ENCODE measurements at places on chromosomes 2 and 18.

DNA sequence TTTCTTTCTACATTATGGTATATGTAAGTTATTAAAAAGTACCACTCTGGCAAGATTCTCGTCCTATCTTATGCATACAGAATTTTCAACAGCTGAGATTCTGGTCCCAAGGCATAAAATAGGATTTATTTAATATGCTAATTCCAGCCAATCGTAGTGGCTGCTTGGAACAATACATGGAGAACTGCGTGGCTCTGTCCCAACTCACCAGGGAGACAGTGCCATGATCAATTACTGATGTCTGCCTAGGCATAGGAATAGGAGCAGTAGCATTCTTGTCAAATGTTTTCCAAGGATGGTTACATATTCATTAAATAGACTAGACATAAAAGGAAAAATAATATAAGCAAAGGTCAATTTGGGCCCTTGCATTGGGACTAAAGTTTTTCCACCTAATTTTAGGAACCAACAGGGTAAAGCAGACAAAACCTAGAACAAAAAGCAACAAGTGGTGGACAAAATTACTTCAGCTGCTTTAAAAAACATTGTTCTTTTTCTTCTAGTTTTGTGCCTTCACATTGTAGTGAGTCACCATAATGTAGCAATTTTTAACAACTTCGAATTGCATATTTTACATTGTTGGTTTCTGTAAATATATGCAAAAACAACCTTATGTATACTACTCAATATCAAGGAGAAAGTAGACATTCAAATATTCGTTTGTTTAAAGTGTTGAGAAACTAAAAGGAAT is 232.8 kb upstream of the ATP5MC3 start:
- DNase-seq: no peak

GRCh38 chr18:67969458-67969857 is 452.9 kb upstream of the DSEL start:
- DNase-seq: no peak

- DNase-seq: peak; percentile 2
Measured at GRCh38 chr2:65554765-65555591, 122.6 kb upstream of the SPRED2 start.

- DNase-seq: no peak
Measured at GRCh38 chr2:62686012-62686685, 19.4 kb upstream of the EHBP1 start.

DNA sequence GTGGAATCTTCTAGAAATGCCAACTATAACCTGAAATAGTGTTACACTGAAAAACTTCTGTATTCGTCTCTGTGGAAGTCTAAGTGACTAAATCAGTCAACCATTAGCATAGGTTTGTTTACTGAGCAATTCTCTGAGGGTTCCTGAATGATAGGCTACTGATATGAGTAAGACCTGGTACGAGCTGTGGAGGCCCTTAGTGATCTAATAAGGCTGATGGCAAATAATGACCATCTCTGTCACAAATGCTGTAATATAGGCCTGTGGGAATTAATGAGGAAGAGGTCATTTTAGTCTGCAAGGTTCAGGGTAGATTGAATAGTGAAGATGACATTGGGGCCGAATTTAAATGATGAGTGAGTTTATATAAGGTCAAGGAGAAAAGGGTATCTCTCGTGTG is 82.5 kb downstream of the MGAT5 start:
- no peak for DNase-seq

- no peak for DNase-seq
Measured at GRCh38 chr2:67833632-67834031, 229.2 kb downstream of the C1D start.
